ENCODE measurements at places on chromosomes 3 and 15.

- no peak for DNase-seq
These were observed 23.2 kb upstream of the CMSS1 start for GRCh38 chr3:99794485-99794884.

- no peak for DNase-seq
These were observed 21.0 kb downstream of the AP3B2 start for GRCh38 chr15:82688691-82689090.

- DNase-seq, result no peak
These were observed 55.0 kb downstream of the LRRC49 start for GRCh38 chr15:70947351-70948335.

DNA sequence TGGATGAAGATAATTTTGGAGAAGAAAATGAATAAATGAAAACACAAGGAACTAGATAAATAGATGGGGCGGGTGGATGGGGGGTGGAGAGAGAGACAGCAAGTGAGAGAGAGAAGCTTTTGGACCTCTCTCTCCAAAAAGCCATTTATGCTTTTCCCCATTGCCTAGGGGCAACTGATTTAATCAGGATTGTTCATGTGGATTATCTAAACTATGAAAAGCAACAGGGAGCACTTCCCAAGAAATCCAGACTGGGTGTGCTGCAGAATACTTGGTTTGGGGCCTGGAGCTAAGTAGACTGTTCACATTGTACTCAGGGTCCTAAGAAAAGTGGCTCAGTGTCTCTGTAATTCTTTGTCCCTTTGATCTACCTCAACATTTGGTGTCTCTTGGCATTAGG is 367.0 kb downstream of the TIGIT start:
- DNase-seq, result no peak

DNA sequence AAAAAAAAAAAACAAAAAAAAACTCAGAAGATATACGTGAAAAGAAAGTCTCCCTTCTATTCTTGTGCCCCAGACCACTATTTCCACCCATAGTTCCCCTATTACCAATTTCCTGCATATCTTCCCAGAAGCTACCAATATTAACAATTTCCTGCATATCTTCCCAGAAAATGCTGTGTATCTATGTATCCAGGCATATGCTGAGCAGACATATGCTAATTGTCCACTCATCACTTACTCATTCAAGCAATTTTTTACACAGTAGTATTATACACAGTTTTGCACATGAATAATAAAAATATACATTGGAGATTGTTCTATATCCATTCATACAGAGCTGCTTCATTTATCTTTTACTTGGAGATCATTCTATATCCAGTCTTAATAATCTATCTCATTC is 12.6 kb upstream of the SLMAP start:
- no peak for DNase-seq

DNA sequence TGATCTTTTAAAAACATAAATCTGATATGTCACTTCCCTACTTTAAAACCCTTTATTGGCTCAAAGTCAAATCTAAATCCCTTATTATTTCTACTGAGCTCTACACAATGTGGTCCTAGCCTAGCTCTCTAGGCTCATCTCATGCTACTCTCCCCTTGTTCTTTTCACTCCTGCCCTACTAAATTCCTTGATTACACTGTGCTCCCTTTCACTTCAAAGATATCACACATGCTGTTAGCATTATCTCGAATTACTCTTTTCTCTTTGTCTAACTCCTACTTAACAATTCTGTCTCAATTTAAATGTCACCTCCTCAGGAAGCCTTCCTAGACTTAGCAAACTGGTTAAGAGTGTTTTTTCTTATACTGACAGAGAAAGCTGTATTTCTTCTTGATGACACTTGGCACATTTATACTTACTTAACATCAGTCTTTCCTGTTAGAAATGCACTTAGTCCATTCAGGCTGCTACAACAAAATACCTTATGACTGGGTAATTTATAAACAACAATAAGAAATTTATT is 102.0 kb downstream of the SCAPER start:
- no peak for DNase-seq

DNA sequence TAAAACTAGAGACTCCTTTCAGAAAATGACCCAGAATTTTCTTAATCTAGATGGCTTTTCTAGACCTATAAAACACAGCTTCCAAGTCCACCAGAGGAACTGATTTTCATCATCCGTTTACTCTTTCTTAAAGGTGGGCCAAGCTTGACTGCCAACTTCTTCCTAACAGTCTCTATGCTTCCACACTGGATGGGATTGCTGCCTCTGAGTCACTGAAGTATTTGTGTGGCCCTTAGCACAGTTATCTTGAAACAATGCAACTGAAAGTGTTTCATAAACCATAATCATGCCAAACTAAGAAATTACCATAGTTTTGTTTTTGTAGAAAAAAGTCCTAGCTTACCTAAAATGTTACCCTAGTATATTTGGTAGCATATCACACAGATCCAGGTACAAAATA is 985.7 kb downstream of the TUSC7 start:
- no peak for DNase-seq

DNA sequence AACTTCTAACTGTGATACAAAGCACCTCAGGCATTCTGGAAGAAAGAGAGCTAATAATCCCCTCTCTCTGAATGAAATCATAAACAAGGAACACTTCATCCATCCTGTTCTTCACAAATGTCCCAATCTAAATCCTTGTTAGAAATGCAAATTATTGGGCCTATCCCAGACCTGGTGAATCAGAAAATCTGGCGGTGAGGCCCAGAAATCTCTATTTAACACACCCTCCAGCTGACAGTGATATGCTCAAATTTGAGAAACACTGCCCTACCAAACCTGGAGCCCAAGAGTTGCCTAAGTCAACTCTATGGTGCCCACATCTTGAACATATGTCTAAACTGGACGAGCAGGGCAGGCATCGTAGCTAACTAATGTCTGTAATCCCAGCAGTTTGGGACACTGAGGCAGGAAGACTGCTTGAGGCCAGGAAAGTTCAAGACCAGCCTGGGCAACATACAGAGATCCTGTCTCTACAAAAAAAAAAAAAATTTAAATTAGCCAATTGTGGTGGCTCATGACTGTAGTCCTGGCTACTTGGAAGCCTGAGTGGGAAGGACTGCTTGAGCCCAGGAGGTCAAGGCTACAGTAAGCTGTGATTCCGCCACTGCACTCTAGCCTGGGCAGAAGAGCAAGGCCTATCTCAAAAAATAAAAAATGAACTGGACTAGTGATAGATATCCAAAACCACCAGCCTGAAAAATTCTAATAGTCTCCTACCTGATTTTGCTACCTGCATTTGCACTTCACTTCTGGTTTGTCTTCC is 23.1 kb downstream of the SCAP start:
- no peak for DNase-seq

Data from Caco-2 (cell line).